ENCODE measurements at places on chromosomes 12 and 14.

DNA sequence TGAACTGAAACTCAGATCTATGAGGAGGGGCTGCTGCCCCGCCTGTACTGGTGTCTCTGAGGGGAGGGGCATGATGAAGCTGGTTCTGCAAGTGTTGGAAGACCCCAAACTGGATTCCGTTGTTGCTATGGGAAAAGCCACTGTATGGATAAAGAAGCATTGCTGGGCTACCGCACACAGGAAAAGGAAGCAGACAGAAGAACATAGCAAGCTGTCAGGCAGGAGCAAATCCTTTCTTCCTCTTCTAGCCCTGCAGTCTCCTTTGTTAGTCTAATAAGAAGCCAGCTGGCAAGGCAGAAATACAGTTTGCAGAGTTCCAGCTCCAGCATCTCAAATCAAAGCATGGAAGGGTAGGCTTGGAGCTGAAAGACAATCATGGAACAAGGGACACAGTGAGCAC is 26.3 kb upstream of the NR1H4 start:
- no peak for DNase-seq

GRCh38 chr12:131128556-131128955 is 174.8 kb downstream of the ADGRD1 start:
- no peak for DNase-seq

GRCh38 chr12:101925361-101925760 is 48.0 kb downstream of the DRAM1 start:
- DNase-seq, result peak; percentile 97

DNA sequence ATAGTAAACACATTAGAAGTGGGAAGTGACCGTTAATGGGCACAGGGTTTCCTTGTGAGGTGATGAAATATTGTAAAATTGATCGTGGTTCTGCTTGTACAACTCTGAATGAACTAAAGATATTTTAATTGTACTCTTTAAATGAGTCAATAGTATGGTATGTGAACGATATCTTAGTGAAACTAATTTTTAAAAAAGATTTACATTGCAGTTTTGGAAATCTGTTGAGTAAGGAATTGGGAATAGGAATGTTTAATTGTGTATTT is 1.7 kb downstream of the ZNF410 start:
- peak; percentile 26 for DNase-seq

- no peak for DNase-seq
These were observed 118.9 kb downstream of the PTCSC3 start for GRCh38 chr14:36057452-36058116.

DNA sequence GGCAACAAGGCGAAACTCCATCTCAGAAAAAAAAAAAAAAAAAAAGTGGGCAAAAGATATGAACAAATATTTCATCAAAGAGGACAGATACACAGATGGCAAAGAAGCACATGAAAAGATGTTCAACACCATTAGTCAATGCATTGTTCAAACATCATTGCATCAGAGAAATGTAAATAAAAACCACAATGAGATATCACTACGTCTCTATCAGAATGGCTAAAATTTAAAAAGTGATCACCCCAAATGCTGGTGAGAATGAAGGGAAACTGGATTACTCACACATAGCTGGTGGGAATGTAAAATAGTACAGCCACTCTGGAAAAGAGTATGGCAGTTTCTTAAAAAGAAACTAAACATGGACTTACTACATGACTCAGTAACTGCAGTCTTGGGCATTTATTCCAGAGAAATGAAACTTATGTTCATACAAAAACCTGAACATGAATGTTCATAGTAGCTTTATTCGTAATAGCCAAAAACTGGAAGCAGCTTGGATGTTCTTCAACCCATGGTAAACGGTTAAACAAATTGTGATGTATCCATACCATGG is 3.6 kb downstream of the L2HGDH start:
- DNase-seq, result no peak
